ENCODE measurements at places on chromosomes 5 and 9.

DNA sequence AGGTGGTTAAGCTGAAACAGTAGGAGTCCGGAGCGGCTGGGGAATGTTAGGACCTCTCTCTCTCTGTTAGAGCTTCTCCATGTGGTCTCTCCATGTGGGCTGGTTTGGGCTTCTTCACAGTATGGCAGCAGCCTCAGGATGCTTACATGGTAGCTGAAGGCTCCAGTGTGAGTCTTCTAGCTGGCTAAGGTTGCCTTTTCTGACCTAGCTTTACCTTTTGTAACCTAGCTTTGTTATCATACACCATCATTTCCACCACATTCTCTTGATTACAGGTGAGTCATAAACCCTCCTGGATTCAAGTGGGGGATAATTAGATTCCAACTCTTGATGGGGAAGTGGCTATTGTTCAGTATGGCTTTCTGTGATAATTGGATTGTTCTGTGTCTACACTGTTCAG lies 98.5 kb downstream of the MTREX start:
- no peak for DNase-seq

DNA sequence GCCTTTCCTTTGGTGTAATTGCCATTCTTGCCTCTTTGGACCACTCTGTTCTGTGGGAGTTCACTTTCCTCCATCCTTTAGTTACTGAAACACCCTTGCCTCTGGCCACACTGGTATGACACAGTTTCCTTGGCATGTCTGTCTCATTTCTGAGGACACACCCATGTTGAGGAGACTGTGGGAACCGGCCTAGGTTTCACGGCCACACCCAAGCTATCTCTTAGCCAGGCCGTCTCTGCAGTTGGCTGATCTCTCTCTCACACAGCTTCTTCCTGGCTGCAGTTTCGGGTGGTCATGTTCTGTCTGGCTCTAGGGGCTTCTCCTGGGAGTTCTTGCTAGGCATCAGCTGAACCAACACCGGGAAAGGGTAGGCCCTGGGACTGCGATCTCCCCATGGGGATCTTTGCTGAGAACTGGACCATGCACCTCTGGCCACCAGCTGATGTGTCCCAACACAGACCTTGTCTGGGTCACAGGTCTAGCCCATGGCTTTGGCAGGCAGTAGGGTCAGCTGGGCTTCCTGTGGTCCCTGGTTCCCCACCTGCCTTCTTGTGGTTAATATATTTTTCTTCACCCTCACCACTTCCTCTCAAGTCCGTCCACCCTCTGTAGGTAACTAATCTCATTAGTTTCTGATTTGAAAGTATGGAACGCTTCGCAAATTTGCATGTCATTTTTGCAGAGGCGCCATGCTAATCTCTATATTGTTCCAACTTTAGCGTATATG lies 24.9 kb downstream of the ARHGEF37 start:
- no peak for DNase-seq

DNA sequence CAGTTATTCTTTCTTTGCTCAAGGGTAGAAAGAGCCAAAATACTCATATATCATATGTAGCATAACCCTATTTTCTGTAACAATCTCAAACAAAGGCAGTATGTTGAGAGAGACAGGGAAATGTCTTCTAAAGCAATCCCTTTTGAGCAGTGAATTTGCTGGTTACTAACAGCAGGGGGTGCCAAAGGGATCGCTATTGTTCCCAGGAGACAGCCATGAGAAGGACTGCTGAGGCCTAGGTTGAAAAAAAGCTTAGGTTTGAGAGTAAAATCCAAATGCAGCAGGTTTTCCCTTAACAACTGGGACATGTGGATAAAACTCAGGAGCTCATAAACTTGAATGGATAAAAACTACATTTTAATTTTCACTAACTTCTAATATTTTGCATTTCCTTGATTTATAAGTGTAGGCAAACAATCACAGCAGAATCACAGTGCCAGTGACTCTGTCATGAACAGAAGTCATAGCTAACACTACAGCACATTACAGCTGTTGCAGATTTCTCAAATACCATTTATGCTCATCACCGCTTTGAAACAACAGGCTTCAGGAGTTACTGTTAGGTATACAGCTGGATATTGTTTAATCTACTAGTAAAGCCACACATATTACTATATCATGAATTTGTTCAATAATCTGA lies 148.4 kb downstream of the MAPKAP1 start:
- peak; percentile 64 for DNase-seq

DNA sequence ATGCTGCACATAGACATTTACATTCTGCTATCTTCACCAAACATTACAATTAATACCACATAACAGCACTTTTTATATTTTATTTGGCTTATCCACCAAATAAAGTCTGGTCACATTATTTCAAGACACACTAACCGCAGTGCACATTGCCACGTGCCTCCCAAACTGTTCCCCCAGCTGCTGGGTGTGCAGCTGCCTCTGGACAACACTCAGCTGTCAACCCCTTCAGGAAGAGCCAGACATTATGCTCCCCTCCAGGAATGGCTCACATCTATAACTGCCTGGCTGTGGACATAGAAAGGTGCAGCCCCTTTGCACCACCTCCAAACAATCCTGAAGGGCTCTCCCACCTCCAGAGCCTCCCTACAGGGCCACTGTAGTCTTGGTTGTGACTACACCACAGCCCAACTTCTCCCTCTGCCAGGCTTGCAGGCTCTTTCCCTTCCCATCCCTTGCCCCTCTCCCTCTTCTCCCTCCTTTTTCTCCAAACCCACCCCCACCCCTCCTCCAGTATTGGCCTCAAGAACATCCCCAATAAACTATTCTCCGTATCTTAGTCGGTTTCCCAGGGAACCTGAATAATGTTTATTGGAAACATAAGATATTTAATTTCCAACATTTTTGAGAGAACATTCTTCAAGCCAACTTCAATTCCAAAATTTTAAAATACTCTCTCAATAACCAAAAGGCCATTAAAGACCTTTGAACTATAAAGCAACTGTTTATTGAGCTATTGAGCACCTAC lies 372.3 kb downstream of the CTNND2 start:
- no peak for DNase-seq

- DNase-seq: no peak
Measured at GRCh38 chr9:14560194-14560593, 133.0 kb downstream of the ZDHHC21 start.

DNA sequence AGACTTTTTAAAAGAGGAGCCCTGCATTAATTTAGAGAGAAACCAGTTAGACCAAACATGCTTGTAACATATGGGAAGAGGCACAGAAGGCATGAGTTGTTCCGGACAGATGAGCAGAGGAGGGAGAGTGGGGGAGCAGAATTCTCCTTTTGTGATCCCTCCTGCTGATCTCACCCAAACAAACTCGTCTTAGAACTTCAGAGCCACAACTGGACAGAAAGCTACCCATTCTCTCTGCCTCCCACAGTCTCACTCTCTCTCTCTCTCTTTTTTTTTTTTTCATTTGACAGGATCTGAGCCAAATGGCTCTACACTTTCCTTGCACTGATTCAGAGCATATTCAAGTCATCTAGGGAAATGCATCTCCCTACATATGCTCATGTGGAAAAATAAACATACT lies 196.0 kb upstream of the PAPPA start:
- no peak for DNase-seq

- DNase-seq: no peak
Measured at GRCh38 chr9:128340691-128341434, 536 bp downstream of the SLC27A4 start.

- no peak for DNase-seq
Measured at GRCh38 chr5:119037496-119038215, 33.2 kb upstream of the DMXL1 start.

DNA sequence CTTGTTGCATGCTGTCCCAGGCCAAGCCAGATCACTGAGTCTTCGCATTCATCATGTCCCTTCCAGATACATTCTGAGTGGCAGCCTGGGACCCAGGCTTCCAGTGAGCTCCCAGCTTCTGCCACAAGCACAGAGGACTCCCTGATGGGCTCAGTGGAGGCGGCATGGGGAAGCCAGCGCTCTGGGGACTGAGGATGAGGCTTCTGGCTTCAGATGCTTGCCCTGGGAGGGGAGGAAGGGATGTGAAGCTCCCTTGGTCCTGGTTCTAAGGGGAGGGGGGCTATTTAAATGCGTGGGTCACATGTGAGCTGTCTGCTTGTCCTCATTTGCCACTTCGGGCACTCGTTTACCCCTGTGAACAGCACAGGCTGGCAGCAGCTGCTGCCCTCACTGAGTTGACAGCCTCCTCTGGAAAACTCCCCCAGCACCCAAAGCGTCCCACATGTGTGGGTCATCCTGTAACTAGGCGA lies 174.0 kb downstream of the NR3C1 start:
- no peak for DNase-seq

GRCh38 chr5:103569313-103570060 lies 6.9 kb upstream of the NUDT12 start:
- no peak for DNase-seq

DNA sequence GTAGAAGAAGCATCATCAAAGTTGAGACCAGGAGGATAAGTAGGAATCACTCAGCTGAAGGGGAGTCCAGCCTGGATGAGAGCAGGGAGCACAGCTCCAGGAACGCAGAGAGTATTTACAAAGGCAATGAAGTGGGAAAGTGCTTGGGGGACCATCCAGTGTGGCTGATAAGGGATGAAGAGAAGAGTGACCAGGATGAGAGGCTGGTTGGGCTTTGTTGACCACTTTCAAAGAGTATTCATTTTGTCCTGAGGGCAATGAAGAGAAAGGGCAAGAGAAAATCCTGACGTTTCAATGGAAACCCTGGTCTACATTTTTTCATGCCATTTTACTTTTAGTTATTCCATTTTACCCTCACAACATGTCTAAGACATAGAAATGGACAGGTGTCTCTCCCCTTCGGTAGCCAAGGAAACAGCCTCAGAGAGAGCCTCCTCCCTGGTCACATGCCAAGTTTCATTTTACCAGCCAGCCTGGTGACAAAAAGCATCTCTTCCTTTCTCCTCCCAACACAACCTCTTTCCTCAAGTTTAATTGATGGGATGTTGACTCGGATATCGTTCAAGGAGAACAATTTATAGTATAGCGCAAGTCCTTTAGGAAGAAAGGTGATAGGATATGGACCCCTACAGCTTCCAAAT lies 492.7 kb upstream of the CLINT1 start:
- no peak for DNase-seq

All from ecto neural progenitor cell (in vitro differentiated cells).